Hippocampal formation (tissue), 2 donors: ENCODE measurements at places on chromosomes 6 and 20.

DNA sequence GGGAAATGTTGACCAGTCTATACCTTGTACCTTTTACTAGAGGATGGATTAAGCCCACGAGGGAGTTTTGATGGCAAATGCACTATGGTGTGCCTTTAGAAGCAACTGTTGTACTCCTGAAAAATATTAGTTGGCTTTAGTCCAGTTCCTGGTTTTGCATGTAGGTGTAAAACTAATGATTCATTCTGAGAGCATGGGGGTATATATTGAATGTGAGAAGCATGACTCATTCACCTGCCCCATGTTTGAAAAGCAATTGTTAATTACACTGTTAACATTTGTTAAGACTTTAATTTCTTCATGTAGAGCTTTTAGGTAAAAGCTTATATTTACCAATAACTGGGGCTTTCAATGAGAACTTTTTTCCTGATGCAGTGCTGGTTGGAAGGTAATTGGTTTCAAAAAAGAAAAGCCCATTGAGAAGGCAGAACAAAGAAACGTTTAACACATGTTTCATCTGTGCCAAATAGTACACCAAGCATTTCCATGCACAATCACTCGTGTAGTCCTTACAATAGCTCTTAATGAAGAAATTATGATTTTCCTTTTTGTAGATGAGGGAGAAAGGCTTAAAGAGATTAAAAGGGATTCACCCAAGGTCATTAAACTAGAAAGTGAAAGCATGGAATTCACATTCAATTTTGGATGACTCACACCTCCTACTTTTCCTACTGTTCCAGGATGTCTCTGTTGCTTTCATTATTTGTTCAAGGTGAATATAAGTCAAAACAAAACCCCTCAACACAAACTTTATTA is 134.1 kb downstream of the CCDC170 start:
- DNase-seq: no peak

DNA sequence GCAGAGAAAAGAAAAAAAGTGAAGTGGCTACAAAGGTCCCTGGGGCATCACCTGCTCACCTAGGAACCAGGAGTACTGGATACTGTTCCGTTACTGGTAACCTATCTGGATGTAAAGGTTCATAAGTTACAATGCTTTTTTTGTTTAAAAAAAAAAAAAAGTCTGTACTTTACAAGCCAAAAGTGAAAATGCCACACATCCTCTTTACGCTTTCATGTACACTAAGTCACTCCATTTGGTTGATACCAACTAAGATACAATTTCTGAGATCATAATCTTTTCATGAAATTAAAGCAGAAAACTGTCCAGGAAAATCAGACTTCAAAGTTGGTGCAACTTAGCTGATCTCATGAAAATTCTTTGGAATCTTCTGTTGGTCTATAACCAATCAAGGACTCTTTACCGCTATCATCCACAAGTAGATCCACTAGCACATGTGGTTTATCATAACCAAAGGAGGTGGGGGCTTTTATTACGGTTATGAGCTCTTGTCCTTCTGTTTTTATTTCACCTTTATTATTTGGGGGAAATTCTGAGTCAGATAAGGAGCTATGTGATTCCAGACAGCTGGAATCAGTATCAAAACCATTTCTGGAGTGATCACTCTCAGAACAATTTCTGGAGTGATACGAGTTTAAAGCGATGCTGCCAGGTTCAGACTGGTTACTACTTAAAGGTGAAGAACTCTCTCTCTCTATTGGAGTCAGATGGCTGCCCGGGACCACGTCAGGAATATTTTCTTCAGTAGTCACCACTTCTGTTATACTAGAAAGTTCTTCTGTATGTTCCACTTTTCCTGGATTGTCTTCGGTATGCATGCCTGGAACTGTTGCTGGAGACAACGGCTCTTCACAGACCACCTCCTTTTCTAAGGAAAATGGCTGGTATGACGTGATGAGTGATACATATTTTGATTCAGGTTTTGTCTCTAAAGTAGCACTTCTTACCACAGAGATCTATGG is 21.2 kb downstream of the IFNGR1 start:
- no peak for DNase-seq

DNA sequence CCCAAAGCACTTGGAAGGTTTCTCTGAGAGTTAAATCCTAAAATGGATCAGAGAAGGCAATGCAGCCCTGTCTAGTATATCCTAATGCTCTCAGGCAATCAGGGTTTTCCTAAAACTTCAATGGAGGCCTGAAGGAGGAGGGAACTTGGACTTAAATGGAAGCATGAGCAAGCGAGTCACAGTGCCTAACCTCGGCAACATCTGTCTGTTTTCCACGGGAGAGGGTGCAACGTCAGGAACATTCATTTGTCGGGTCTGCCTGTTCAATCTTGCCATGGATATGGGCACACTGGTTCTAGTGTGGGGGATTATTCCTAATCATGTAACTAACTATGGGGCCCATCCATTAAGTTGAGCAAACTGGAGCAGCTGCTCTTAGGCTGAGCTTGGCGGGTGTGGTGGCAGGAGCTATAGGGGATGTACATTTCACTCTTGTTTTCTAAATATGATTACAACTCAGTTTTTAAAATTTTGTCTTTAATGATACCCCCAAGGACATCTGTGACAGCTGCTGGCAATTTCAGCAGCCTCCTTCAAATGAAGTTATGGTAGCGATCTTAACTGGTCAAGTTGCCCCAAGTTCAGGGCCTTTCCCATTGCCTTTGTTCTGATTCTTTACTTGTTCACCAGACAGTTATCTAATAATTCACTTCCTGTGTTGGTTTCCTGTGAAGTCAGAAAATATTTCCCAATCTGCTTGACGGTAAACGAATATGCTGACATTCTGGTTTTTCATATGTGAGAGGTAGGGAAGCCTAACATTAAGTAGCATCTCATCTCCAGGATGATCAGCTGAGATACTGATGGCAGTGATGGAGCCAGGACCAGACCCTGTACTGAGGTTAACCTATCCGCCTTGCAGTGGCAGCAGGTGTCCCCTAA is 21.6 kb downstream of the DSE start:
- no peak for DNase-seq

DNA sequence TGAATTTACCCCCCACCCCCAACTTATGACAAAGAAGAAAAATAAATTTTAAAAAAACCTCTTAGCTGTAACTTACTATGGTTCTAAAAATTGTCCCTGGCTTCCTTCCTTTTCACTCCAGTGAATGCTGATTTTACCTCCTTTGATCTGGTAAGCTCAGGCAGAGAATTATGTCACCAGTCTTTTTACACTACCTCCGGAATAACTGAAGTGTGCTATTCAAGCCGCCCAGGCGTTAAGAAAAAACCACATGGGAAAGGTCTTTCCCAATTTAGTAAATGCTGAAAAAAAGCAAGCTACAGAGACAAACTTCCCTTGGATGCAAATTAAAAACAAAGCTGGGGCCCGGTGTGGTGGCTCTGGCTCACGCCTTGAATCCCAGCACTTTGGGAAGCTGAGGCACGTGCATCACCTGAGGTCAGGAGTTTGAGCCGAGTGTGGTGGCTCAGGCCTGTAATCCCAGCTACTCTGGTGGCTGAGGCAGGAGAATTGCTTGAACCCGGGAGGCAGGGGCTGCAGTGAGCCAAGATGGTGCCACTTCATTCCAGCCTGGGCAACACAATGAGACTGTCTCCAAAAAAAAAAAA is 12.4 kb downstream of the SNX5 start:
- DNase-seq: no peak

- DNase-seq: no peak
Observed at GRCh38 chr20:44170816-44171410, 16.1 kb downstream of the JPH2 start.

- no peak for DNase-seq
Observed at GRCh38 chr6:55281215-55281614, 46.1 kb upstream of the GFRAL start.

DNA sequence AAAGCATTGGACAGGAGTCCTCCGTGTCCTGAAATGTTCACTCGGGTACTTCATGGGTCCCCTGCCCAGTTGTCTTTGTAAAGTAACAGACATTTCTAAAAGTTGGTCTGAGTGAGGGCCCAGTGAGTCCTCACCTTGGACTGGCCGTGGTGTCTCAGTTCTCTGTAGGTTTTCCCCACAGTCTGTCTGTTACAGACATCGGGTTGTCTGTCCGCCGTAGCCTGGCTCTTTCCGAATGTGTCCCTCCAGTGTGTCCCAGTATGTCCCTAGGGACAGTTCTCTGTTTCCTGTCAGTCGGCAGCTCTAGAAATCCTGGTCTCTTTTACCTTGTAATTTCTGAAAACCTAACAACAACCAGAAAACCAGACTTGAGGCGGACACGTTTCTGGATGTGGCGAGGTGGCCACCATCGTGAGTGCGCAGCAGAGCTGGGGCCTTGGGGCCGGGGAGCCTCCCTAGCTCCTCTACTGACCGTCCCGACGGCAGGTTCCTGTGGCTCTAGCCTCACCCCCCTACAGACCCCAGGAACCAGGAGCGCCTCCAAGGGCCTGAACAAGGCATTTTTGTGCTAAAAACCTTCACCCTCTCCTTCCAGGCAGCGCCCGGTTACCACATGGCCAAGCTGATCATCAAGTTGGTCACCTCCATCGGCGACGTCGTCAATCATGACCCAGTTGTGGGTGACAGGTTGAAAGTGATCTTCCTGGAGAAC is 42.2 kb downstream of the PYGB start:
- DNase-seq: no peak

DNA sequence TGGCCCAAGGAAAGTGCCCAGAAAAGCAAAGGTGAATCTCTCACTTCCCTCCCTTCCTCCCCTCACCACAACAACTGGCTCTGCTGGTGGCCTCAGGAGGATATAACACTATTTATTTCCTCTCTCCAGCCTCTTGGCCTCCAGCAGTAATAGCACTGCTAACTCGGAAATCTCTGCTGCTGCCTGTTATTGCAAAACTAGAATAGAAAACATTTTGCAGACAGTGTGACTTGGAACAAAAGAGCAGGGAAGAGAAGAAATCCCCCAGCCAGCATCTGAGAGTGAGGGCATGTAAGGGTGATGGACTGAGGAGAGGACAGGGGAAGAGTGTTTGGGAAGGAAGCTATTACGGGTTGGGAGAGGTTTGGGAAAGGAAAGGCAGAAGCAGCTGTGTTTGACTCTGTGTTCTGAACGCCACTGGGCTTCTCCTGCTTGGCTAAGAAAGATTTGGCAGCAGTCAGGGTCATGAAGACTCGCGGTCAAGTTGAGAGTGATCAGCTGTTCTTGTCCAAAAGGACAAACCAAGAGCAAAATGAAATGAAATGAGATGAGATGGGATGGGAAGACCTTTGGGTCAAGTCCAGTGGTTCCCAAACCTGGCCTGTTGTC is 81.0 kb upstream of the SNX9 start:
- no peak for DNase-seq

- DNase-seq: peak; percentile 72
Observed at GRCh38 chr6:12957321-12958051, 240.9 kb downstream of the PHACTR1 start.

DNA sequence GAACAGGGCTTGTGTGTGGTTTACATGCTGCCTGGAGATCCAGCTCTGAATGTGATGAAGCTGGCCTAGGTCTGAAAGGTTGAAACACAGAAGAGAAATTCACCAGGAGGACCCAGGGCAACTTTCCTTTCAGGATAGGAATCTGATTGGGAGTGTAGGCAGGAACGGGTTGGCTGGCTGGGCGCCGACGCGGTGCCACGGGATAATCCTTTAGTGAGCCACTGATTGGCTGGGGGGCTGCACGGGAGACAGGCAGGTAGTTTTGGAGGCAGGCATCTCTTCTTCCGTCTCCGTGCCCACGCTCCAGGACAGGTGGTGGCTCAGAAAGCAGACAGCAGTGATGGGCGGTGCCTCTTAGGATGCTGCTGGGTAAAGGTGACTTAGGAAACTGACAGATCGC is 294.6 kb downstream of the CDH4 start:
- DNase-seq: no peak
